A375 (cell line): ENCODE measurements at places on chromosomes 1 and 21. TPM values are rescaled to one million over a fixed set of nuclear protein-coding genes. Genes with fewer than 3 reads are reported as not detected.

JUN gene
- 29.0 and 35.0 TPM in 2 replicates for total RNA-seq

SCCPDH gene
- 54.3 and 54.7 TPM in 2 replicates for total RNA-seq

FCRL6 gene
- total RNA-seq = not detected in 2 replicates

CBR3 gene
- total RNA-seq = 17.4 and 17.8 TPM in 2 replicates

LRRC8B gene
- 0.42 and 1.7 TPM in 2 replicates for total RNA-seq
